HT1080 (cell line): ENCODE measurements at places on chromosomes 4 and X. TPM values are rescaled to one million over a fixed set of nuclear protein-coding genes. Genes with fewer than 3 reads are reported as not detected.

- no peak for DNase-seq
These were observed 53.8 kb upstream of the TXK start for GRCh38 chr4:48187813-48188212.

DNA sequence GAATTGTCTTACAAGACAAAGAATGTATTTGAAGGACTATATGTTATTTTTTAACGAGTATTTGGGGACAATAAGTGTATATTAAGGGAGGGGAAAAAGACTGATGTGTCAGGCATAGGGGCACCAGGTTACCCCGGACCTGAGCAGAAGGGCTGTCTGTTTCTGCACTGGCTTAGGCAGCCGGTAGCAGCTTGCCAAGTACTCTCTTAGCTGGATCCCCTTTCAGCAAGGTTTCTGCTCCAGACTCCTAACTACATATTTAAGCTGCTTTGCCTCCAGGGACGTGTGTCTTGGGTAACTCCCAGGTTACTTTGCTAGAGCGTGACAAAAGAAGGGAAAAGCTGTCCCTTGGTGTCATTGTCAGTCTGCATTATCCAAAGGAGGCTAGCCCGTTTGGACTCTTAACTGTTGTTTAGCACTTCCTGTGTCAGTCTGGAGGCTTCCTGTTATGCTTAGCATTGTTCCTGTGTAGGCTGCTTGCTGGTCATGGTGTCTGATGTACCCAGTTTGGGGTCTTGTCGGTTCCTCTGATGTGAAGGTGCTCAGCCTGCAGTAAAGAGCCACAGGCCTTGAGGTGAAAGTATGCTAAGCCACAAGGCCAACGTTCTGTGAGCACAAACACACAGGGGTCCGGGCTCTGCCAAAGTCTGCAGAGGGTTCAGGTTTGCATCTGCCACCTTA, 11.6 kb downstream of the CXCR3 start:
- DNase-seq = no peak

The PCDH11X gene
- 0.07 and 0.08 TPM in 2 replicates for total RNA-seq

- DNase-seq = peak; percentile 4
These were observed 69.0 kb downstream of the ATOH1 start for GRCh38 chr4:93897559-93897958.

DNA sequence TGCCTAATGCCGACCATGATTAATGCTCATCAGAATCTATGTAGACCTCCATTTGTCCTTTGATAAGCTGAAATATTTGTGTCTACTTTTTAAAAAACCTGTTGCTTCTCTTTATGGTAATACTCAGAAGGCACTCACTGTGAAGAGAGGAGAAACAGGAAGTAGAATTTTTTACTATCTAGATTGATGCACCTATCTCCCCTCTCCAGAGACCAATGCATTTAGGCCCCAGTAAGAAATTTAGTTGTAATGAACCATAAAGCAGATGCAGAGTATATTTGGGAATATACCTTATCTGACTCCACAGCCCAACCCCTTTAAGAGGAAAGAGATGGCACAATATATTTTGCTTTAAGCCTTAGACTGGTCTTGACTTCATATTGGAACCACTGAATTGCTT, 11.1 kb downstream of the TBL1X start:
- DNase-seq = no peak

DNA sequence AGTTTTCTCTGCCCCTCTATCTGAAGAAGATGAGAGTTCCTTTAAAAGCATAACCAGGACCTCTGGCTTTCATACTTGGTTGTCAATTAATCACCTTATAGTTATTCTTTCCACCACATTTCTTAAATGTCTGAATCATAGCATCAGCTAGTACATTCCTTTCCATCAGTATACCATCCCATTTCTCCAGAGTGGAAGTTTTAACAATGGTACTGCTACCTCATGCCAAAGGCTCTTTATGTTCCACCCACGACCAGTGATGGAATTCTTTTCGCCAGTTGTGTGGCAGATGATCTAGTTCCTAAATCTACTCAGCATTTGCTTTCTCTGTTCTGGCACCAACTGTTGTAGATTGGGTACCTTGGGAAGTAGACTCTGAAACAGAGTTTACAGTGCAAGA, 379.8 kb downstream of the ZNF674 start:
- DNase-seq = peak; percentile 25

DNA sequence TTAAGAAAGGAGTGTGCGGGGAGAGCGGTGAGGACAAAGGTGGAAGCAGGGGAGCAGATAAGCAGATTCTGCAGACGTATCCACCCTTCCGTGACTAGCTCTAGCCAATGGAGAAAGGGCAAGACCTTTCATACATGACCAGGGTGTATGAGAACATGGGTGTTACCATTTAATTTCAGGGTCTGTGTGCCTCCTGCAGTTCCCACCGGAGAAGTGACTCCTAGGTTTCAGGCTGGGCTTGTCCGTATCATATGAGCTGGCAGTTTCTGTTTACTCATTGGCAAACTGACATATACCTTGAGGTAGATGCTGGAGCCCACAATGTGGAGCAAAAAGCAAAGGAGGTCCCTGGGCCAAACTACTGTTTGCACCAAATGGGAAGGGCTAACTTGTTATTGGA, 6.8 kb downstream of the RBM47 start:
- no peak for DNase-seq

DNA sequence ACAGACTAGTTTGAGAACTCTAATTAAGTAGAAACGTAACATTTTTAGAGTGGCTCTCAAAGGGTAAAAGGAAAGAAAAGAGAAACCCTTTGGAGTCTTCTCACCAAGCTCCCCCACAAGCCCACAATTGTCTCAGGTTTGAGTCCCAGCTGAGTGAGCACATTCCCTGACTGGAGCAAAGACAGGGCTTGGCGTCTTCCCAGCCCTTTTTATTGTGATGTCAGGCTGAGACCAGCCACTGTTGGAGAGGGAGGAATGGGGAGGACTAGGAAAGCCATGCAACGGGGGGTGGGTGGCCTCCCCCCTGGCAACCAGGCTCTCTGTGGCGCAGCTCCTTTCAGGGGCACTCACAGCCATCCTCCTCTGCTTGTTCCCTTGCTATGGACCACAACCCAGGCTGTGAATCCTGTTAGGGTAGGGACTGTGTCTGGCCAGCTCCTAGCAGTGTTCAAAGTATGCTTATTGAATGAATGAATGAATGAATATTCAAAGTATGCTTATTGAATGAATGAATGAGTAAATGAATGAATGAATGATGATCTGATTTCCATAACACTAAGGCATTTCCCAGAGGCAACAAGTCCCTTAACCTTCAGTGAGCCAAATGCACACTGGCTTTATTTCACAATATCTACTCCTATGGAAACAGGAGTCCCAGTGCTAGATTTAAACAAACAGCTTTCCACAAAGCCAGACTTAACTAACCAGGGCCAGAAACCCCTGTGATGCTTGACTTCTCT, 413.3 kb downstream of the MID1IP1 start:
- no peak for DNase-seq

DNA sequence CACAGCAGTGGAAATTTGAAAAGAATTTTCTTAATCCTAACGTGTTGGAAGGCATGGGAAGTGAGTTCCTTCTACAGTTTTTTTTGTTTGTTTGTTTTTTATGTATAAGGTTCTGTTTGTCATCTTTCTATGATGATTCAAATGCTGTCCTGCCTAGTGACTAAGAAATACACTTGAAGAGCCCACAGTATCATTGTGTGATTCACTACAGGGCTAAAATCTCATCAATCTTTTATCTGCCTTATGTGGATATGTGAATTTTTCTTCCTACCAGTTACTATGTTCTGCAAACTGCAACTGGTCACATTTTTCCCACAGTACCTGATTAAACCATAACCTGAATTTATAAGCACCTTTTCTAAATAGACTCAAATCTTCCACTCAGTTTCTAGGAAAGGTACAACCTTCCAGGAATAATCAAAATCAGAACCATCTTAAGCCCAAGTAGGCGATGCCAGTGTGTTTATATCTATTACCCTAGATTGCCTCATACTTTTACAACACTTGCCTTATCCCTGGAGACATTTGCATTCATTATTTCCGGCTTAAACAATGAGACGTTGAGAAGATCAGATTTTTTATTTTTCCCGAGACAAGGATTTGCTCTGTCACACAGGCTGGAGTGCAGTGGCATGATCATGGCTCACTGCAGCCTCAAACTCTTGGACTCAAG, 214.6 kb upstream of the GALNT7 start:
- DNase-seq = peak; percentile 5

DNA sequence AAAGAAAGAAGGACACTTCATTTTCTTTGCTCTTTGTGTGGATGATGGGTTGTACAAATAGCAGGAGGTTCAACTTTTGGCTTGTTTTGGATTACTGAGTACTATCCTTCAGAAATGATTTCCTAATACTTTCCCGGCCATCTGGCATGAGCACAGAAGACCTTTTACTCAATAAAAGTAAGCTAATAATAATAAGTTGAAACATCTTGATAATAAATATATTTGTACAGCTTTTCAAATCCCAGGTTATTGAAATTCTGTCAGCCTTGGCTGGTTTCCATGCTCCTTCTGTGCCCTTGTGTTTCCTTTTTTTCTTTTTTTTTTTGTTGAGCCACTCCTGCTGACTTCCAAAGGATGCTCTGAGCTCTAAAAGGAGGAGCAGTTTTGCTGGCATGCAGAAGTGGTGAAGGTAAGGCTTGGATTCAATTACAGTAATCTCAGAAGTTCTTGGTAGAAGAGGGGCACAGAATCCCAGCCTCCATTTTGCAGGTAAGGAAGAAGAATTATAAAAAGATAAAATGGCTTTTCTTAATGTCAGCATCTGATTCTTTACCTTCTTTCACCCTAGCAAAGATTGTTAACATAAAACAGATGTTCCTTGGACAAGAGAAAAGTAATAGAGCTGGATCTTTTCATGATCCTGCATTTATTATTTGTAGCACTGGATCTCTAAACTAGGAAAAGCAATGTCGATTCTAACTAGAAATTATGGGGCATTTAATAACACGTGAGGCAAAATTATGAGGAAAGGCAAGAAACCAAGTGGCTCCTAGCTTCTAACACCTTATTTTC, 31.9 kb downstream of the REPS2 start:
- DNase-seq = no peak

- DNase-seq = no peak
These were observed 7.4 kb upstream of the SLC9B1 start for GRCh38 chr4:103026868-103027267.

- no peak for DNase-seq
These were observed 56.0 kb downstream of the ZNF827 start for GRCh38 chr4:145882604-145883003.

DNA sequence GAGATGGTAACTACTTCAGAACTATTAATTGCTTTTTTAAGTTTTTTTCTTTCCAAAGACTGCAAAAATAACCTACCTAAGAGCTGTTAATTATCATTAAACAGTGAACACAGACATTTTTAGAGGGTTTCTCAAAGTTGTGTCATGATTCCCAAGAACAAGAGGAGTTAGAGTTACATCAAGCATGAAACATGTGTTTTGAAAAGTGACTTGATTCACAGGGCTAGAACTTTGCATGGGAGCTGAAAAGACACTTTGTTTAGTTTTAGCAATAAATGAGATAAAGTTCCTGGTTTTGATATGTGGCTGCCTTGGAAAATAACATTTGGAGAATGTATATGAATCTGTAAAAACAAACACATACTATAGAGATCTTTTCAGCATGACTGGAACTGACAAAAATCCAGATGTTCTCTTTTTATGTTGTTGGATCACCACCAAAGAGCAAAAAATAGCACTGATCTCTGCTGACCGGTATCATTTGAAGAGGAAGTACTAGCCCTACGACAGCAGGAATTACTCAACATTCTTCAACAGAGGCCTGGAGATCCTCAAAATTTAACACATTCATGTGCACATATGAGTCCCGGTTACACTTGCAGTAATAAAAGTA, 173.0 kb upstream of the PCDH18 start:
- DNase-seq = no peak

The H2BW2 gene
- not detected in 2 replicates for total RNA-seq

The LRAT gene
- total RNA-seq = 0.32 TPM in 1 of 2 replicates, not detected in the other

The SCML2 gene
- 5.9 TPM in 2 replicates for total RNA-seq

The REELD1 gene
- total RNA-seq = not detected in 2 replicates
